ENCODE measurements at places on chromosomes 7 and 10. TPM values are rescaled to one million over a fixed set of nuclear protein-coding genes. Genes with fewer than 3 reads are reported as not detected.

Gene STEAP1
- total RNA-seq, result 2.4 TPM

Gene PPP1R3A
- total RNA-seq, result not detected

Gene ACSM6
- 0.14 TPM for total RNA-seq

Gene ACSL5
- total RNA-seq, result 0.22 TPM

Data from WTC11 (cell line).